Astrocyte (in vitro differentiated cells and primary cell): ENCODE measurements at places on chromosomes 7 and 10. TPM values are rescaled to one million over a fixed set of nuclear protein-coding genes. Genes with fewer than 3 reads are reported as not detected.

- no peaks in the 10 kb centered on the region for H3K36me3 ChIP-seq
- no peak overlapping the region for H3K4me3 ChIP-seq
- no peak for DNase-seq
- H3K4me1 ChIP-seq, result peaks cover 17% of the 10 kb centered on the region
Measured at GRCh38 chr7:39594988-39595620, 28.3 kb upstream of the RALA start.

- no peaks in the 10 kb centered on the region for H3K36me3 ChIP-seq
- H3K4me3 ChIP-seq, result peak overlapping the region; percentile 20
- DNase-seq, result no peak
- H3K27me3 ChIP-seq, result peaks cover 97% of the 10 kb centered on the region
- H3K27ac ChIP-seq, result no peak overlapping the region
- H3K4me1 ChIP-seq, result peaks cover 5% of the 10 kb centered on the region
Measured at GRCh38 chr7:122304996-122305421, 459 bp upstream of the FEZF1 start.

GRCh38 chr10:129704786-129705525, 237.9 kb downstream of the MGMT start:
- H3K27ac ChIP-seq, result no peak overlapping the region
- H3K4me1 ChIP-seq, result no peaks in the 10 kb centered on the region
- H3K27me3 ChIP-seq, result no peaks in the 10 kb centered on the region

- H3K36me3 ChIP-seq, result no peaks in the 10 kb centered on the region
- H3K27me3 ChIP-seq, result peaks cover 3% of the 10 kb centered on the region
Measured at GRCh38 chr7:148975896-148976295, 52.4 kb downstream of the PDIA4 start.

- H3K27ac ChIP-seq, result peak overlapping the region; percentile 16
- no peak overlapping the region for H3K4me3 ChIP-seq
- no peaks in the 10 kb centered on the region for H3K27me3 ChIP-seq
Measured at GRCh38 chr7:138684340-138684739, 16.8 kb downstream of the SVOPL start.

Gene MRPL43
- total RNA-seq, result 61.3 and 75.1 TPM in 2 replicates

Gene ABCA13
- 0.34 and 0.38 TPM in 2 replicates for total RNA-seq

Gene SEMA3E
- 3.7 and 4.6 TPM in 2 replicates for total RNA-seq
